ENCODE measurements at places on chromosomes 16 and 17.

DNA sequence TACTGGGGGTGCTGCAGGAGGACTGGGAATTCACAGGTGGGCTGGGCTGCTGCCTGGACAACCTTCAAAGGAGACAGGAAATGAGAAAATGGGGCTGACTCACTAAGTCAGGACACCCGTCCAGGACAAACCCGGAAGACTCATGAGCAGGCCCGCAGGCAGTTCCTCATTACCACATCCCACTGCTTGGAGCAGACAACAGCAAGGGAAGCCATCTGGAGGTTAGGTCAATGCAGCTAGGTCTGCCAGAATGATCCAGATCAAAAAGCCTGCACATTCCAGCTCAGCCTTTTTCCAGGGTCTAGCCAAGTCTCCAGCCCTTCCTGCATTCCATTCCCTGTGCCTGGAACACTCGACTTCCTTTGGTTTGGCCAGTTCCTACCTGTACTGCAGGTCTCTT, 536.5 kb upstream of the CDH11 start:
- no peak for DNase-seq

DNA sequence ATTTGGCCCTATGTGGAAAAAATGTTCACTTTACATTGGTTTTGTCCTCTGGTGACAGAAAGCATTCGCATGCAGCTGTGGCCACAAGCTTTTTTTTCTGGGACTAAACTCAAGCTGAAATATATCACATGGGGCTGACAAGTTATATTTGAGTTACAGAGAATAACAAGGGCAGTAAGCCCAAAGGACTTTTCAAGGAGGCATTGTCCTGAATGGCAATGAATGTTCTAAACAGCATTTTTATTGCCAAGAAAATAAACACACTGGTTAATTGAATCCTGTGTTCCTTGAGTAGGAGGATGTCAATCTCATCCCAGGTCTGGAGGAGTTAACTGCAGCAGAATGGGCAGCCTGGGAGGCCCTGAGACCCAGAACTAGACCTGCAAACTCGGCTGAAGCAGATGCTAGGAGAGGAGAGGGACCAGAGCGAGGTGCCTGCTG, 114.5 kb downstream of the COPRS start:
- no peak for DNase-seq

- DNase-seq: no peak
Measured at GRCh38 chr16:15435216-15435864, 952 bp downstream of the BMERB1 start.

DNA sequence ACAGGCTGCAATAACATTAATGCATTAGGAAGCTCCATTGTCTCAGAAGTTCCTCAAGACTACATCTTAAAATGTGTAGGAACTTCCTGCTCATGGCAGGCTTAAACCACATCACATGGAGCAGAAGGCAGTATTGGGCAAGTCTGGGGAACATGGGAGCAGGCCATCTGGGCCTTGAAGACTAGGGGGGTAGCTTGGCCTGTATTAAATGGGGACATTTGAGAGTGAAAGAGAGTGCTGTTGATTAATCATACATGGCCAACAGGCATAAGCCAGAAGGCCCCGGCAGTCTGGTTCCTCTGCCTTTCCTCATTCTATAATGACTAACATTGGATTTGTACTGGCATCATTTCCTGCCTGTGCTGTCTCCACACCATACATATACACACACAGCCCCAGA, 25.2 kb upstream of the SLC5A11 start:
- DNase-seq: no peak

- no peak for DNase-seq
Measured at GRCh38 chr16:48160575-48160974, 4.8 kb upstream of the ABCC12 start.

- no peak for DNase-seq
Measured at GRCh38 chr16:66298571-66299120, 67.8 kb upstream of the CDH5 start.

DNA sequence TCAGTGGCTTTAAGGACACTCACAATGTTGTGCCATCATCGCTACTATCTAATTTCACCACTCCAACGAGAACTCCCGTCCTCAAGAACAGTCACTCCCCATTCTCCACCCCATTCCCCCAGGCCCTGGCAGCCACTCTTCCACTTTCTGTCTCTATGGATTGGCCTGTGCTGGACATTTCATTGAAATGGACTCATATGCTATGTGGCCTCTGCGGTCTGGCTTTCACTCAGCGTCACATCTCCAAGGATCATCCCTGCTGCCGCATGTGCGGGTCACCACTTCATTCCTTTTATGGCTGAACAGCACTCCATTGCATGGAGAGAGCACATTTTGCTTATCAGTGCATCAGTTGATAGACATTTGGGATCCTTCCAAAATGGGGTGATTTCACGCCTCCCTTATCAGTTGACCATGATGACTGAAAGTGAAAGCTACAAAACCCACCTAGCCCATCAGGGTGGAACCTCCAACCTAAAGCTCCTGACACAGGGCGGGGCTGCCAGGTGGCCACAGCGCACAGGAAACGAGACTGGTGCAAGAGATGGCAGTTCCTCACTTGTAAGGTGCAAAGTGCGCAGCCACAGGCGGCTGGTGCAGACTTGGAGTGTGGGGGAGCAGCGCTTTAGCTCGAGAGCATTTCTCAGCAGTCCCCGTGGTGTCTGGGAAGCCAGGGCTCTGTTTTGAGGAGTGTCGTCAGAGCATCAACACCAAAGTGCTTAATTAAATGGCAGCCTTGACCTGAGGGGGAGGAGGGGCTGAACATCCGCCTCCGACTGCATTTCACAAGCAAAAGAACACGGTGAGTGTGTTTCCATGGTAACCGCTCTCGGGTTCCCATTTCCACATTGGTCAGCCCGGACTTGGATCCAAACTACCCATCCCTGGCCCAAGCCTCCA, 23.8 kb downstream of the COTL1 start:
- DNase-seq: no peak

DNA sequence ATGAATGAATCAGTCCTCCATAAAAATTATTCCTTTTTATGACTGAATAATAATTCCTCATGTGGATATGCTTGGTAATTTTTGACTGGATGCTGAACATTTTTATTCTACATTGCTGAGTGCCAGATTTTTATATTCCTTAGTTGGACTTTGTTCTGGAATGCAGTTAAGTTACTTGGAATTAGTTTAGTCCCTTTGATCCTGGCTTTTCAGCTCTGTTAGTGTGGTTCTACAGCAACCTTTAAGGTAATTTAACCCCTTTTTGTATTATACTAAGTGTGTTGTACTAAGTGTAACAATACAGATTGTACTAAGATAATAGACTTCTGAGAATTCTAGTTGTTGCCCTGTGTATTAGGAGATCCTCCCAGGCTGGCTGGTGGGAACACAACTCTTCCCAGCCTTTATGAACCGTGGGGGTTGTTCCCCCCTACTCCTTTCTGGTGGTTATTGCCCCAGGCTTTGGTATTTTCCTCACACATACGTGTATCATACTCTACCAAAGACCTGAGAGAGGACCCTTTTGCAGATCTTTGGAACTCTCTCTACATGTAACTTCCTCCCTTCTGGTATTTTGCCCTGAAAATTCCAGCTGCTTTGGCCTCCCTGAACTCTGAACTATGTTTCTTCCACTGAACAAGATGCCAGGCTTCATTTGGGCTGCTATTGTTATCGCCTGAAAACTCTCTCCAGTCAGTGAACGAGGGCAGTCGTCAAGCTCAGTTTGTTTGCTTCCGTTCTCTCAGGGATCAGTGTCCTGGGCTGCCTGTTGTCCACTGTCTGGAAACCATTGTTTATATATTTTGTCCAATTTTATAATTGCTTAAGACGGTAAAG, 30.5 kb downstream of the TANGO6 start:
- no peak for DNase-seq

DNA sequence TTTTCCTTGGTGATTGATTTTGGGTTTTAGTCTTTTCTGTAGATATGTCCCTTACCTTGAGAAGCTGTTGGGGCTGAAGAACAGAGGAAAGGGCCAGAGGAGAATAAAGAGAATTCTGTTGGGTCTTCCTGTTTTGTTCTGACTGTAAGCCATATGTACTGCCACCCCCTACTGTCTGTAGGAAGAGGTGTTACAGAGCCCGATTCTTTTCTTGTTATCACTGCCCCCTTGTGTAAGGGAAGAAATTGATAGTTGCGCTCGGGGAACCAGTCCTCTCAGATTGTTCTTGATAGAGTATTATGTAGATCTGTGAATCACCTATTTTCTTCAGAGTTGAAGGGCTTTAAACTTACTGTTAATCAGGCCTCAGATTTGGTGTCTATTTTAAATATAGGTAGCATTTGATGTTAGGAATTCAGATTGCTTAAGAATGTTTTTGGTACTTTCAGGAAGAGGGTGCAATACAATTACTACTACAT, 2.4 kb downstream of the TANC2 start:
- DNase-seq: peak; percentile 51

- no peak for DNase-seq
Measured at GRCh38 chr16:87607223-87607622, 4.9 kb downstream of the JPH3 start.

DNA sequence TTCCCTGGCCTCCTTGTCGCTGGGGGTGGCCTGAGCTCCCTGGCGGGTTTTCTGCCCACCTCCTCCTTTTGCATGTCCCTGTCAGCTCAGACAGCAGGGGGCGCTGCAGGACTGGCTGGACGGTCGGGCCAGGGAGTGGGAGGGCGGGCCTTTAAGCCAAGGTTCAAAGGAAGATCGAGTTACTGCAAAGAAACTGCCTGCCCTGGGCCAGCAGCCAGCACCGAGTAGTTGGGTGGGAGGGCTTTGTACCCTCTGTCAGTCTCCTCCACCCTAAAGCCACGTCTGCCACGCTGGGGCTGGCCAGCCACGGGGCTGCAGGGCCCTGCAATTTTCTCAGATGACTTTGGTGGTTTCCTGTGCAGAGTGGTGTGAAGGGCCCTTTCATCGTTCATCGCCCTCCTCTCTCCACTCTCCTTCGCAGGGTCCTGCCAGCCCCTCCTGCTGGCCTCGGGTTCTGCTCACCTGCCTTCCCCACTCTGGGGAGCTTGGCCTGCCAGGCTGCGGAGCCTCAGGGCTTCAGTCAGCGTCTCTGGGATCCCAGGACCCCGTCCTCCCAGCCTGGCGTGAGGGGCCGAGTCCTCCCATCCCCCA, 12.3 kb downstream of the GPR142 start:
- peak; percentile 54 for DNase-seq

GRCh38 chr16:72785171-72785570, 262.8 kb downstream of the ZFHX3 start:
- no peak for DNase-seq

- no peak for DNase-seq
Measured at GRCh38 chr16:61002479-61003204, 1033.6 kb downstream of the CDH8 start.

DNA sequence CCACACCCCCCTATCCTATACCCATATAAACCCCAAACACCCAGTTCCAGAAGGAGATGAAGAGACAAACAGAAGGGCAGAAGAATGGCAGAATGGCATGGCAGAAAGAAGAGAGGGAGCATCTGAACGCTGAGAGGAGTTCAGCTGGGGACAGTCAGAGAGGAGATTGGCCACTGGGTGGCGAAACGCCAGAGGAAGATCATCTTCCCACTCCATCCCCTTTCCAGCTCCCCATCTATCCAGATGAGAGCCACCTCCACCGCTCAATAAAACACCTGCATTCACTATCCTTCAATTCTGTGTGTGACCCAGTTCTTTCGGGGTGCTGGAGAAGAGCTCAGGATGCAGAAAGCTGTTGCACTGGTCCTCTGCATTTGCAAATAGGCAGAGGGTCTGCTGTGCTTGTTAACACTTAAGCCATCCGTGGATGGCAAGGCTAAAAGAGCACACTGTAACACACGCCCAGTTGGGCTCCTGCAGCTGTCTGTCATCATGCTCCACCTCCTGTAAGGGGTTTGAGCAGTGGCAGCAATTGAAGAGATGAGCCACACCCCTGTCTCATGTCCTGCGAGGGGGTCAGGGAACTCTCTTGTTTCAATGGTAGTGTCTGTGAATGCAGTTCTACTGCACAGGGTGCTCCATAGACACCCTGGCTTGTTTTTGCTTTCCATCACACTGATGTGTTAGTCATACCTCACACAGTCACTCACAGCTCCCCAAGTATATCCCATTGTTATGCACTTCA, 1034.8 kb upstream of the RBFOX1 start:
- no peak for DNase-seq

DNA sequence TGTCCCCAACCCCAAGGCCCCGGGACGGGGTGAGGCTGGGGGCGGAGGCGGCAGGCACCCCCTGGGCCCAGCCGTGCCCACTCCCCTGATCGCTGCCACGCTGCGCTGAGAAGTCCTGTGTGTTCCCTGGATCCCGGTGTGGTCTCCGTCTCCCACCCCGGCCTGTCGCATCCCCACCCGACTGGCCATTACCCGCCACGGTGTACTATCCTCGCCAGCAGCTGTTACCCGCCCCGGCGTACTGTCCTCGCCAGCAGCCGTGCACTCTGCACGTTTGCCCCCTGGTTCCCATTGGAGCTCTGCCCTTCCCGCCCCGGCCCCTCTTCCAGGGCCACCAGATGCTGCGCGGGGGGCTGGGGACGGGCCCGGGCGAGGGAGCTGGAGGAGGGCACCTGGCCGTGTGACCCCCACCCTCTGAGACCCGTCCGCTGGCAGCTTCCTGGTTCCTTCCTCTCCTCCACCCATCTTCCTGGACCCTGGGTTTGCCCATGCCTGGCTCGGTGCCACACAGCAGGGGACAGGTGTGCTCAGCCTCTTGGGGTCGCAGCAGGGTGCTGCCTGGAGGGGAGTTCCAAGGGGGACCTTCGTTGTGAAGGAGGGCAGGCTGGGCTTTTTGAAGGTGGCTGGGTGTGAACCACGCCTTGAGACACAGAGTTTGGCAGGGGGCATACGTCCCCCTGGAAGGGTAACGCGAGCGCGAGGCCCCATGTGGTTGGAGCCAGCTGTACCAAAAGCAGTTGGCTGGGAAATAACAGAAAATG, 19.7 kb downstream of the BAHCC1 start:
- no peak for DNase-seq

- no peak for DNase-seq
Measured at GRCh38 chr17:36722121-36722902, 120.9 kb downstream of the MRM1 start.

- peak; percentile 21 for DNase-seq
Measured at GRCh38 chr17:27601069-27601974, 29.7 kb upstream of the LGALS9 start.

DNA sequence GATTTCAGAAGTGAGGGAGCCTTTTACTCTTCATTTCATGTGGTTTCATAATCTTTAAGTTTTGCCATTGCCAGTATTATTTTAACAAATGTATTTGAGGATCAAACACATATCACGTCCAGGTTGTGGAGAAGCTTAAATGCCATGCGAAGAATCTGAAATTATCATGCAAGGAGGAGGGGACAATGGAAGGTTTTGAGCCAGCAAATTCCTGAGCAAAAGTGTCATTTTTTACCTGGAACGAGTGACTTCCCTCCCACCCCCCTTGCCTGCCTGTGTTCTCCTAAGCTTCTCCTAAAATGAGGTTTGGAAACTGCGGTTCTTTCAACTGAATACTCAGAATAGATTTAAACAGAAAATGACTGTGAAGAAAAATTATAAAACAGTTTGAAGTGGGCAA, 77.6 kb downstream of the C16orf95 start:
- DNase-seq: no peak

- no peak for DNase-seq
Measured at GRCh38 chr17:954431-955164, 25.0 kb downstream of the NXN start.

GRCh38 chr16:56589141-56590039, at the start of gene MT3:
TSS of gene MT3 (plus strand) at chr16:56589528. CDS start at chr16:56589591, 63 bp downstream.
- DNase-seq: no peak

GRCh38 chr17:43025290-43025657, 243 bp downstream of the RND2 start:
- DNase-seq: no peak

All from NCI-H1048 (cell line).